ENCODE measurements at places on chromosomes 5 and 9. TPM values are rescaled to one million over a fixed set of nuclear protein-coding genes. Genes with fewer than 3 reads are reported as not detected.

The PCDHGA3 gene
- total RNA-seq, result not detected

The PHPT1 gene
- total RNA-seq, result 151 TPM

The MYOZ3 gene
- 0.07 TPM for total RNA-seq

The IFNA2 gene
- total RNA-seq, result not detected

The AMBP gene
- 0.79 TPM for total RNA-seq

The CDC25C gene
- total RNA-seq, result 25.4 TPM

The CAMK2A gene
- 1.3 TPM for total RNA-seq

The SOHLH1 gene
- total RNA-seq, result not detected

The ARSB gene
- total RNA-seq, result 14.4 TPM

GRCh38 chr5:149608936-149609545 is 27.7 kb downstream of the ARHGEF37 start:
- DNase-seq, result no peak

- peak; percentile 16 for DNase-seq
Observed at GRCh38 chr5:174737330-174737729, 12.9 kb downstream of the MSX2 start.

- DNase-seq, result peak; percentile 97
Observed at GRCh38 chr5:41246376-41246775, 33.0 kb upstream of the C6 start.

- DNase-seq, result peak; percentile 81
Observed at GRCh38 chr9:127980706-127981558, at the start of gene EEIG1. TSS of gene EEIG1 (minus strand) at chr9:127980989. CDS start at chr9:127980137, 852 bp downstream.

DNA sequence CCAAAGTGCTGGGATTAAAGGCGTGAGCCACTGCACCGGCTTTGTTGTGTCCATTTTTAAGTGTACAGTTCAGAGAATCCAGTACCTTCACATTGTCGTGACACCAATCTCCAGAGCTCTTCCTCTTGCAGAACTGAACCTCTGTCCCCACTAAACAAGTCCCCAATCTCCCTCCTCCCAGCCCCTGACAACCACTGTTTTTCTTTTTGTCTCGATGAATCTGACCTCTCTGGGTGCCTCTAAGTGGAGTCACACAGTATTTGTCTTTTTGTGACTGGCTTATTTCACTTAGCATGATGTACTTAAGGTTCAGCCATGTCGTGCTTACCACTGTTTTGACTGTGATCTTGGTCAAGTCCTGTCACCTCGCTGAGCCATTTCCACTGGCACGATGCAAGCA is 1.6 kb downstream of the WDR38 start:
- DNase-seq, result no peak

DNA sequence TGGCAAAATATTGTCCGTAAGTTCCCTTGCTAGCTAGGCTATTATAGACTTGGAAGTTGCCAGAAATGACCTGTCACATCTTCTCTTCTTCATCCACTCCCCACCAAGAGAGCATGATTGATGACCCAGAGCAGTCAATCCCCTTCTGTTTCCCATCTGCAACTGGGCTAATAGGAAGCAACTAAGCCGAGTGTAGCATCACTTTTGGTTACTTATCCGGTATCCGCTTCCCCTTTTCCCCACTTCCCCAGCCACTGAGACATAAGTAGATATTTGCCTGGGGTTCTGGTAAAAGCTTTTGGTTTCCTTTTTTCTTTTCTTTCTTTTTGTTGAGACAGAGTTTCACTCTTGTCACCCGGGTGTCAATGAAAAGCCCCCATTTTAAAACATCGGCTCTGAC is 29.4 kb upstream of the LIFR start:
- no peak for DNase-seq

- DNase-seq, result no peak
Observed at GRCh38 chr5:126516852-126517251, 78.2 kb downstream of the ALDH7A1 start.

- no peak for DNase-seq
Observed at GRCh38 chr9:123354806-123355508, 1.0 kb upstream of the CRB2 start.

- DNase-seq, result no peak
Observed at GRCh38 chr5:15601853-15602252, 101.9 kb downstream of the FBXL7 start.

GRCh38 chr5:170792878-170793277 is 9.4 kb downstream of the GABRP start:
- no peak for DNase-seq

GRCh38 chr9:116978155-116978554 is 291.1 kb downstream of the TRIM32 start:
- no peak for DNase-seq

DNA sequence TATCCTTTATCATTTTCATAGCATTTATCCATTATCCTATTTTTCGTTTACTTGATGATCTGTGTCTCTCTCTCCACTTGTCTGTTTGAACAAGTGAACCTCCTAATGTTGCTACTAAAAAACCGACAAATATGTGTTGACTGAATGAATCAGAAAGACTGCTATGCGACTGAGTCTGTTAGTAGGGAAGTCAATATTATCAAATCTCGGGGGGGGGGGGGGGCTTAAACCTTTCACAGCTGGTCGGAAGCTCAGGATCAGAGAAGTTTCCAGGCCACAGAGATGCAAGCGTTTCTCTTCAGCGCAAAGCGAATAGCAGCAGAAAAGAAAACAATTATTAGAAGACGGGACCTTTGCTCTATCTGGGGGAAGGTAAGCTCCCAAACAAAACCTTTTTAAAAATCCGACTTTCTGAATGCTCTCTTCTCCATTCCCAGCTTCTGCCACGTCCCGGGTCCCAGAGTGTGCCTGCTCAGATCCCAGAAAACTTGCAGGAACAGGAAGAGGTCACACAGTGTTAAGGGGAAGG is 412 bp downstream of the RIOK2 start:
- DNase-seq, result peak; percentile 9

GRCh38 chr5:33079548-33079947 is 361.2 kb upstream of the TARS1 start:
- no peak for DNase-seq

GRCh38 chr9:21505425-21506179 is 23.5 kb upstream of the IFNE start:
- no peak for DNase-seq

- DNase-seq, result peak; percentile 75
Observed at GRCh38 chr5:98307811-98308210, 465.7 kb upstream of the RGMB start.

DNA sequence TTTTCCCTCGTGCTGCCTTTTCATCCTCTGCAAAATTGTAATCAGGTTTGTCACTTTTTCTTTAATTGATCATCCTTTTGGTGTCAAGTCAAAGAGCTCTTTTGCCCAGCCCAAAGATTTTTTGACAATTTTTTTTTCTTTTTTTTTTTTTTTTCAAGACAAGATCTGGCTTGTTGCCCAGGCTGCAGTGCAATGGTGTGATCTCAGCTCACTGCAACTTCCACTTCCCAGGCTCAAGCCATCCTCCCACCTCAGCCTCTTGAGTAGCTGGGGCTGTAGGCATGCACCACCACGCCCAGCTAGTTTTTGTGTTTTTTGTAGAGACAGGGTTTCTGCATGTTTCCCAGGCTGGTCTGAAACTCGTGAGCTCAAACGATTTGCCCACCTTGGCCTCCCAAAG is 36.7 kb downstream of the CDK7 start:
- DNase-seq, result peak; percentile 50

DNA sequence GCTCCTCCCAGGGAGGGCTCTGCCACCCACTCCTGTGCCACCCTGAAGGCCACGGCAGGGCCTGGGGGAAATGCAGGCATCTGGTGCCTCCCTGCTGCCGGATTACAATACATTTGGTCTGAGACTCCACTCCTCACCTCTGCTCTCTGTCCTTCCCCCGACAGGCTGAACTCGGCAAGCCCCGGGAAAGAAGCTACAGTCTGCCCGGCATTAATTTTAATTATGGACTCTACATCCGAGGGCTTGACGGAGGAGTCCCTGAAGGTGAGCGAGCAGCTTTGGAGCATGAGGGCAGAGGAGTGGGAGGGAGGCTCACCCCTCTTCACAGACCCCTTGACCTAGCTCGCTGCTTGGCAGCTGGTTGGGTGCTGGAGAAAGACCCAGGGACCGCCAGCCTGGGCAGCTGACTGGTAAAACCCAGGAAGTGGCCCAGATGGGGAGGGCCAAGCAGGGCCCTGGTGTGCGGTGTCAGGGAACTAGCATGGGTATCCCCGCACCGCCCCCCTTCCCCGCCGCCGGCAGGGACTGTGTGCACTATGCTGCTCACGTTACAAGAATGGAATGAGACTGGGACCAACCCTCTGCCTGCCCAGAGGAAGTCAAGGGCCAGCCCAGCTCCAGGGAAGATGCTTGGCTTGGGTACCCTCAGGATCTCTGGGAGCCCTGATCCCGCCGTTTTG is 83.7 kb upstream of the BARHL1 start:
- DNase-seq, result no peak

- DNase-seq, result no peak
Observed at GRCh38 chr9:118618849-118619248, 750.4 kb downstream of the BRINP1 start.

DNA sequence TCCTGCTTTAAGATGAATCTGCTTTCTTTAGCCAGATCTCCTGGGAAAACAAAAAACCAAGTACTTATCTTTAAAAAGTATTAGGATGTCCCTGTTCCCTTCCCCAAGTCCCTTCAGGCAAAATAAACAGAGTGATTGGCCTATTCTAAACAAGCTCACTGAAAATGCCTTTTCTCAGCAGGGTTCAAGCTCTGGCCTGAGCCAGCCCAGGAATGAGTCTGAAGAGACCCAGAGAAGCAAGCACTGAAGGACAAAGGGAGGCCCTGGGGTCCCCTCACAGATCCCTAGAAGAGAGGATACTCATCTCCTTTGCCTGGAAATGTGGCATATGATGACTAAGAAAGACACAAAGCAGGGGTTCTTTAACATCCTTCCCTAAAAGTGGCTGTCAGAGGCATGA is 66.8 kb upstream of the MAP1B start:
- DNase-seq, result no peak

GRCh38 chr9:133027134-133027533 is 3.7 kb upstream of the GTF3C5 start:
- DNase-seq, result no peak

Measured in A172 (cell line).